ENCODE measurements at places on chromosomes 4 and X.

DNA sequence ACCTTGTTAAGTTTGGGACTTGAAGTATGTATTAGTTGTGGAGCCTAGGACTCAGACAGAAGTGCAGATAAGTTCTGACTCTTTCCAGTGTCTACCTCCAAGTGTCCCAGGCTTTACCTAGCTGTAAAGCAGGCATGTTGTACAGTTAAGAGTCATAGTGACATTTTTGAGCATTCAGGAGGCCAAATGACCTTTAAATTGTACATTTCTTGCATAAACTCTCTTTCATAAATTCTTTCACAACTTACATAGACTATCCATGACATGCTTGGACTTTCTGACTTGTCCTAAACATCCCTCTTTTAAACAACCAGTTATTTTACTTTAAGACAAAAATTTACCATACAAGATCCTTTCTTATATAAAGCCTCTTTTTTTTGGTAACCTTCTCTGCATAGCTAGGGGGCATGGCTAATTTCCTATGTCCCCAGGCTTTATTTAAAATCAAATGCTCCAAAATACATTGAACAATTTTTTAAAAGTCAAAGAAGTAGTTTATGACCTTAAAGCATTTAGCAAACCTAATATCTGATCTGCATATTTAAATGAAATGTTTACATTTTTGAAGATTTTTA, 40.1 kb upstream of the UGT8 start:
- DNase-seq: no peak

- DNase-seq: no peak
These were observed 118.5 kb upstream of the VCX2 start for GRCh38 chrX:8289523-8289922.

DNA sequence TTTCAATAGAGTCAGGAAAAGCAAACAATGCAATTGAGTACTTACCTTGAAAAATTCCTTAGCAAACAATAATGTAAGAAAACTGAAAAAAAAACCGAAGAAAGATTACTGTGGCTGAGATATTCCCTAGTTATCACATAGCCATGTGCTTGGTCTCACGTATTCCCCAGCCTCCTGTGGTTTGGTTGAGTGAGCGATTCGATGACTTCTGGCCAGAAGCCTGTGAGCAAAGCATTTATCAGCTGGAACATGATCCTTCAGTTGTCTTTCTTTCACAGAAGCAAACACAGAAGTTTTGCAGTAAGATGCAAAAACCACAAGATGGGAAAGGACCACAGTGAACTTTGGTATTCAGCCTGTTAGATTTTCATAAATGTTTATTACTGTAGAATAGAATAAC, 1754.3 kb upstream of the AGA start:
- no peak for DNase-seq

- no peak for DNase-seq
These were observed 12.7 kb downstream of the WFS1 start for GRCh38 chr4:6282314-6282771.

- no peak for DNase-seq
These were observed 173.8 kb upstream of the DCAF12L2 start for GRCh38 chrX:126339928-126340327.

- no peak for DNase-seq
These were observed 1646.9 kb upstream of the ADGRL3 start for GRCh38 chr4:59553063-59553720.

GRCh38 chr4:96103086-96103485, 263.2 kb downstream of the PDHA2 start:
- no peak for DNase-seq

GRCh38 chrX:353566-354535, 32.9 kb downstream of the PPP2R3B start:
- DNase-seq: no peak

- DNase-seq: no peak
These were observed 335.0 kb upstream of the TENM3 start for GRCh38 chr4:181908168-181908567.

- no peak for DNase-seq
These were observed 1125.8 kb downstream of the STIM2 start for GRCh38 chr4:27986476-27986875.

DNA sequence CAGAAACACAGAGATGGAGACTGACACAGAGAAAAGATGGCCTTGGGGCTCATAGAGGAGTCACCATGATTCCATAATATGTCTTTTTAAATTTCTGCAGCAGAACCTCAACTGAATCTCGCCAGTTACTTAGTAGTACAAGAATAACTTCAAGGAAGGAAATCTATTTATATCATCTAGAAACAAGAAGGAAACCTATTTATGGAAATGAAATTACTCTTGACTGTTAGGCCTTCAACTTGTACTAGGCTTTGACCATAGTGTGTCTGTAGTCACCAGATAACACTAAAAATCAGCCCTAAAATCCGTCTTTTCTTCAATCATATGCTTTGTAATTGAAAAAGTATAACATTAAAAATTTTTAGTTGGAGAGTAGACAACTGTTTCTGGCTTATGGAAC, 740.4 kb downstream of the TRIML1 start:
- no peak for DNase-seq

GRCh38 chr4:32206756-32207155, 1486.6 kb downstream of the PCDH7 start:
- DNase-seq: no peak

DNA sequence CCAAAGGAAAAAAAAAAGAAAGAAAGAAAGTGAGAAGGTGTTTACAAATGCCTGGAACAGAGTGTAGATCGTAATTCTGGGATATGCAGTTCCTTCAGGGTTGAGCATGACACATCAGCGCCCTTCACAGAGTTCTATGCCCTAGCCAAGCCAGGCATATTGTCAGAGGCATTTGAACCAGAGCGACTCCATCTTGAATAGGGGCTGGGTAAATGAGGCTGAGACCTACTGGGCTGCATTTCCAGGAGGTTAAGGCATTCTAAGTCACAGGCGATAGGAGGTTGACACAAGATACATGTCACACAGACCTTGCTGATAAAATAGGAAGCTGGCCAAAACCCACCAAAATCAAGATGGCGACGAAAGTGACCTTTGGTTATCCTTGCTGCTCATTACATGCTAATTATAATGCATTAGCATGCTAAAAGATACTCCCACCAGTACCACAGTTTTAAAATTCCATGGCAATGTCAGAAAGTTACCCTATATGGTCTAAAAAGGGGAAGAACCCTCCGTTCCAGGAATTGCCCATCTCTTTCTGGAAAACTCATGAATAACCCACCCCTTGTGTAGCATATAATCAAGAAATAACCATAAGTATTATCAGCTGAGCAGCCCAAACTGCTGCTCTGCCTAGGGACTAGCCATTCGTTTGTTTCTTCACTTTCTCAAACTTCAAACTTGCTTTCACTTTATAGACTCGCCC, 23.5 kb upstream of the LRBA start:
- no peak for DNase-seq

- no peak for DNase-seq
These were observed 28.4 kb downstream of the SLAIN2 start for GRCh38 chr4:48369771-48370170.

GRCh38 chr4:95545546-95545945, 3.2 kb downstream of the UNC5C start:
- no peak for DNase-seq

GRCh38 chrX:71999535-71999934, 88.9 kb downstream of the NHSL2 start:
- no peak for DNase-seq

DNA sequence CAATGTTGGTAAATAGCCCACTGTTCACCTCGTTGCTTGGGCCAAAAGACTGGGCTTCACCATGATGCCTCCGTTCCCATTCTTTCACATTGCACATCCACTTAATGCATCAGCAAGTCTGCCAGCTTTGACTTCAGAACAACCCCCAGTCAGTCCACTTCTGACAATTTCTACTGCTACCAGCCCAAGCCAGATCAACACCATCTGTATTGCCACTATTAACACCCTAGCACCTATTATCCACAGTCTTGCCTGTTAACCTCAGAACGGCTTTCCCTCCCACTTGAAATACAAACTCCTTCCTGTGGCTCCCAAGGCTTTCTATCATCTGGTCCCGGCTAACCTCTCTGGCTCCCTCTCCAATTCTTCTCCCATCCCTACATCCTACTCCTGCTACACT, 95.7 kb downstream of the SH3RF1 start:
- DNase-seq: no peak

GRCh38 chr4:187235456-187236170, 512.0 kb upstream of the FAT1 start:
- no peak for DNase-seq

DNA sequence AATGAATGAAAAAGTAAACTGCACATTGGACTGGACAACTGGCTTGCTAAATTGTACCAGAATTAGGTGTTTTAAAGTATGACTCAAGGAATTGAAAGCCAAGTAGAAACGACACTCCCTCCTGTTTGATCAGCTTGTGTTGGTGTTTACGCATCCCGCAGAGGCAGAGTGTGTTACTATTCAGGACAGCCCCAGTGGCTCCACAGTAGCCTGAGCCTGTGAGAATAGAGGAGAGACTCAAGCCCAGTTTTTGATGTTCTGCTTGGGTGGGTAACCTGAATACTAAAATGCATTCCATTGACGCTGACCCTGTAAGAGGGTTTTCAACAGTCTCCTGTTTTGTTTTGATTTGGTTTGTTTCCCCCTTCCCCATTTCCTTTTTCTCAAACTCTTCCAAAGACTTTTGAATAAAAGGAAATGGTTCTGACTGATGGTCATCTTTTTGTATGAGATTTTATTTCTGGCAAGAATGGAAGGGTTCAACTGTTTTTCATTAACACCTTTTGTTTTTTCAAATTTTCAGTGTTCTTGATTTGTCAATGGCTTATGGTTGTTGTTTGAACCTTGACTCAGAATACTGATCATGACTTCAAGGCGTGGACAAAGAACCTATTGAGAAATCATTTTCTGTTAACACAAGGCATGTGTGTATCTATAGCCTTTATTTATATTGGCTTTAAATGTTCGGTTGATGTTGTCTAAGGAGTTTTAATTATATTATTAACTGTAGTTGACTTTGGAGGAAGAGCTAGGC, 10.2 kb downstream of the ADGRL3 start:
- no peak for DNase-seq

- DNase-seq: no peak
These were observed 15.2 kb upstream of the PHOX2B start for GRCh38 chr4:41763729-41764128.

DNA sequence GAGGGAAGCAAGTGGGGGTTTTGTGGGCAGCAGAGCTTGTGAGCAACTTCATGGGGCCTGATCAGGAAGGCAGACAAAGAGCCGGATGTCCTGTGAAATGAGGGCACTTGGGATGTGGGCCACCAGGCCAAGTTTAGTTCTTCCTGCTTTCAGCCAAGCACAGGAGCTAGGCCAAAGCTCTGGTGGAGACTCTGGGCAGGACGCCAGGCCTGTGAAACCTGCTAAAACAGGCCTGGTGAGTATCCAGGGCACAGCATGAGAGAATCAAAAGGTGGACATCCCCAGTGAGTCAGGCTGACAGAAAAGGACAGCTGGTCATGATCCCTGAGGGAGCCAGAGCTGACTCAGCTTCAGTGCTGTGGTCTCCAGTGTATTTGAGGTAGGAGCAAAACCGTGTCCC, 95.7 kb downstream of the NPNT start:
- no peak for DNase-seq

- no peak for DNase-seq
These were observed 173.8 kb upstream of the PPP1R2C start for GRCh38 chrX:42951747-42952146.

- no peak for DNase-seq
These were observed 176.1 kb downstream of the DCAF12L1 start for GRCh38 chrX:126376465-126376864.

DNA sequence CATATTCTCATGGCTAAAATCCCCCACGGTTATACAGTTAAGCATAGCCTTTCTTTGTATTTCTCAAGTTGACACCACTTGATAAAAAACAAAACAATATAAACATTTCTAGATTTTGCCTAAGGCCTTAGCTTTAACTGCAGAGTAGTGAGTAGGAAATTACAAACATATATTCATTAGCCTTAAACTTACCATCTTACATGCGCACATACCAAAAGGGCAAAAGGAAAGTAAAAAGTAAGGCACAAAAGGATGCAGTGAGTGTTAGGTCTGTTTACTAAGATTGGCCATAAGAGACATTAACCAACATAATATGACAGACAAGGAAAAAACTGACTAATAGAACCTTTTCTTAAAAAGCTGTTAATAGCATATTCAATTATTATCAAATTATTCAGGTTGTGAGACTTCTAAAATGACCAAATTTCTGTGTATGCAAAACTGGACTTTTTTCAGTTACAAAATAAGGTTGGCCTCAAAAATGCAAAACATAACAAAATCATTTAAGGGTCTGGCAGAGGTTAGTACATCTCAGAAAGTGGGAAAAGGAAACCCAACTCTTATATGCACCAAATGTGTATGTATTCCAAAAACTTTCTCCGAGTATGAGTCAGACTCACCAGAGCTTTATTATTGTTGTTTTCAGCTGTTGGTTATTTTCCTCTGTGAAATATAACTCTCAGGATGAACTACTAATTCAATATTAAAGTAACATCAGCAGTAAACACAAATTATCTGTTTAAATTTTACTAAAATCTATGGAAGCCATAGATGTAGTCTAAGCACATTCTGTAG, 39.9 kb downstream of the SEPSECS start:
- DNase-seq: no peak

DNA sequence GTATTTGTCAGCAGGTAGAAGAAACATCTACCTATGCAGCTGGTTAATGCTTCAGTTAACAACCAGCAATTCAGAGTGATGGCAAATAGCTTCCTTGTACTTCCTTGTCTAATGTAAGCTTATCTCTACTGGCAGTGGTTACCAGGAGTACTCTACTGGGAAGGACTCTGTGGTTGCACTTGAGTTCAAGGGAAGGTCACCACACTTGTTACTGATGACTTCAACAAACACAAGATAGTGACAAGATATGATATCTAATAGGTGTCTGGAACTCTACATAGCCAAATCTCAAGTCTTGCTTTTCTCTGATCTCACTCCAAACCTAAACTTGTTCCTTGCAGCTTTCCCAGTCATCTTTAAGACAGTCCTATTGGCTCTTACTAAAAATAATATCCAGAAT, 1644.9 kb upstream of the TENM3 start:
- DNase-seq: no peak

DNA sequence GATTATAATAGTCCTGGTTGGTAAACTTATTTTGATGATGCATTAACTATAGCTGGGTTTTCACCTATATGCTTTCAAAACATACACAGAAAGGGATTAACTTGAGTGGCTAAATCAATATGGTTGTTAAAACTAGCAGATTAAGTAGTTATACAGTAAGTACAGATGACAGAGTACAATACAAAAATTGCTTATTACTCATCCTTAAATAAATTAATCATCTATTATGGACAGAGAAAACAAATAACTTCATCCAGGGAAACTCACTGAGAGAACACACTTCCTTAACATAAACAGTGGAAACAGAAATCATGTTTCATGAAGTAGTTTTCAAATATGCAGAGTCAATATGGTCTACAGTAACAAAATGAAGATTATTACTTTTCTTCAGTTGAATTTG, 133.4 kb downstream of the AREG start:
- no peak for DNase-seq

GRCh38 chr4:88836216-88836615, 138.6 kb upstream of the NAP1L5 start:
- no peak for DNase-seq

- DNase-seq: no peak
These were observed 216.4 kb upstream of the GYPA start for GRCh38 chr4:144356941-144357381.

Data from CD8-positive, alpha-beta T cell (primary cell).